ENCODE measurements at places on chromosomes 11 and 22.

DNA sequence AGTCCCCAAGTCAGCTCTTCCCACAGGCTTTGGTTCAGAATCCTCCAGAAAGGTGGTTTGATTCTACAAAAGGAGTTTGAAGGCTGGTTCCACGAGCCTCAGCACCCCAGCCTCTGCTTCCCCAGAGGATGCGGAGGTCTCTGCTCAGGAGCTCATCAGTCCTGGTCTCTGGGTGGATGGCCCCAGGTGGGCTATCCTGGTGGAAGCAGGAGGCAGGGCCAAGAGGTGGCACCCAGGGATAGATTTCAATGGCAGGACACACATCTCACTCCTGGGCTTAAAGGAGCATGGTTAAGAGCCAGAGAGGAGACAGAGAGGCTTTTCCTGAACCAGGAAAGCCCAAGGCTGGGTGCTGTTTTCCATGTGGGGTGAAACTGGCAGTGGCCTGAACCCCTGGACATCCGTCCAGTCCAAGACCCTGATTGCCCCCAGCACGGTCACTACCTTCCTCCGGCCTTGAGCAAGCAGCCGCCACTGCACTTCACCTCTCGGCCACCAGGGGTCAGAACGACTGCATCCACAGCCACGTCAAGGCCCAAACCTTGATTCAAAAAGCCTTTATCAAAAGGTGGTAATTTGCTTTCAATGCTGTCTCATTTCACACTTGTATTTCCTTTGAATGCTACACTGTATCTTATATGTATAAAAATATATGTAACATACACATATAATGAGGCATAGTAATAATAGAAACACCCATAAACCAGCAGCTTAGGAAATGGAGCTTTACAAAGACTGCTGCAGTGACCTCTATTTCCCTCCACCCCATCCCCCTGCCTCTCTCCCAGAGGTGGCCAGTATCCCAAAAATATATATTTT is 19.3 kb upstream of the FXYD2 start:
- DNase-seq = no peak

DNA sequence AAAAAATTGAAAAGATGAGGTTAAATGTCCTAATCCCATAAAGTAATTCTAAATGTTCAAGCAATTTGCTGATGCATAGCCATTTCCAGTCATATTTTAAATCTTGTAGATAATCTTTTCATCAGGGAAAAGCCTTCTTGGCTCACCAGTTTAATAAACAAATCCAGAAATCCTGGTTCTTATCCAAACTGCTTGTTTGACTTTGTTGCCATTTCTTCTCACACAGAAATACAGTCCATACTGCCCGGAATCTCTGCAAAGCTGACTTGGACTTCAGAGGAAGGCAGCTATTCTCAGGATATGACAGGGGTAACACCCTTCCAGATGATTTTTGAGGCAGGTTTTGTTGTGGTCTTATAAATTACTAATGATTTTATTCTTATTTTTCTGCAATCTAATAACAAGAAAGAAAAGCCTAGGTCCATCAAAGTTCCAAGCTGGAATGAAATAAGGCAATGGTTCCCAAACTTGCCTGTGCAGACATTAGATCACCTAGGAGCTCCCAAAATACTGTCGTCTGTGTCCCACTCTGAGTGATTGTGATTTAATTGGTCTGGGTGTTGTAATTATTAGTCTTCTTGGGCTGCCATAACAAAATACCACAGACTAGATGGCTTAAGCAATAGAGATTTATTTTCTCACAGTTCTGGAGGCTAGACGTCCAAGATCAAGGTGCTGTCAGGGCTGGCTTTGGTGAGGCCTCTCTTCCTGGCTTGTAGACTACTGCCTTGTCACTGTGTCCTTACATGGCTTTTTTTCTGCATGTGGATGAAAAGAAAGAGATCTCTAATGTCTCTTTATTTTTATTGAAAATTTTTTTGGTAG is 55.1 kb upstream of the RCE1 start:
- no peak for DNase-seq

- no peak for DNase-seq
Observed at GRCh38 chr11:62708793-62709192, 1.3 kb downstream of the GNG3 start.

DNA sequence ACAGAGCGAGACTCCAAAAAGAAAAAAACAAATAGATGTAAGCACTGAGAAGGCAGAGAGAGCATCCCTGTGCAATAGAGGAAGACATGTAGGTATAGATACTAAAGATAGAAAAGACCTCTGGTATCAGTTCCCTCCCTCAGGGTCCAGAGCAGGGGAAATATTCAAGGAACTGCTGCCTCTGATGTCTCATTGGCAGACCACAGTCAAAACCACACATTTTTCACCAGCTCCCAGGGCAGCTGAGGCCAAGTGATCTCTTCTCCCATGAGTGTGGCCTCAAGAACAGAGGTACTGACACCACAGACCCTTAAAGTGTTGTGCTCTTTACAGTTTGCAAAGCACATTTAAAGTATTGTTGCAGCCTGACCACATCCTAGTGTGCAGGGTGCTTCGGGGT is 288.5 kb downstream of the NTM start:
- DNase-seq = no peak

GRCh38 chr11:107482234-107482633 is 24.6 kb upstream of the CWF19L2 start:
- no peak for DNase-seq

- DNase-seq = no peak
Observed at GRCh38 chr11:103413266-103413888, 304.2 kb downstream of the DYNC2H1 start.

DNA sequence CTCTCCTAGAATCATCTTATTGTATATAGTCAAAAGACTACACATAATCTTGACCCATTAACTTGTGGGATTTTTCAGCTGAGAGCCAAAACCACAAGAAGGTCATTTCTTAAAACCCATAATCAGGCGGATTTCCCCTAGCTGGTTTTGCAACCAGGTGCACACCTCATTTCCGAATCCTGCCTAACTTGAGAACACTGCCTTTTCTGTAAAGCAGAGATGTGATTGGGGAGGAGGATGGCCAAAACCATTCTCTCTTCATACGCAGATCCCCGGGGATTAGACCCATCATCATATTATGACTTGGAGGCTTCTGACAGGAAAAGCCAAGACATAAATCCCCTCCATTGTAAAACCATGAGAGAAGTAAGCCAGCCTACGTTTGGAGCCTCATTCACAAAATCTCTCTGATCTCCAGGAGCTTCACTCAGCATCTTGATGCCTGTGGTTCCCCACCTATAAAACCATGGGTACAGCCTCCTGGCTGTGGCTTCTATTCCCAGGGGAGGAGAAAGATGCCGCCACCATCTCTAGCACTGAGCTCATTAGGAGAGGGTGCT is 191.3 kb downstream of the KIF18A start:
- no peak for DNase-seq

GRCh38 chr11:79189601-79190000 is 251.2 kb downstream of the TENM4 start:
- DNase-seq = no peak

DNA sequence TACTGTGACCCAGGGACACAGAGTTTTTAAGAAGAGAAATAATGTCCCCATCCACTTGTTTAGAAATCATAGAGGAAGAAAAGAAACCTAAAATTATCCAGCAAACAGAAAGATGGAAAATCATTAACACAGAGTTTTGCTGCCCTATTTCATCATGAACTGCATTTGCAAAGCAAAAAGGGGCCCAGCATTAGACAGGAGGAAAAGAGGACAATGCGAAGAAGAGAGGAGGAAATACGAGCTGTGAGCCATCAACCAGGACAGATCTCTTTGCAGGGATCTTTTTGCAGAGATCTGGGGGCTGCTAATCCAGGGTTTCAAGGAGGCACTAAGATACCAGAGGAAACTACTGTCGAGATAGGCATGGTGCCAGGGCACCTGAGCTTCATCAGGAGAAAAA is 14.4 kb upstream of the NCAM1 start:
- no peak for DNase-seq

GRCh38 chr11:128803449-128804245 is 63.4 kb downstream of the KCNJ1 start:
- DNase-seq = no peak

DNA sequence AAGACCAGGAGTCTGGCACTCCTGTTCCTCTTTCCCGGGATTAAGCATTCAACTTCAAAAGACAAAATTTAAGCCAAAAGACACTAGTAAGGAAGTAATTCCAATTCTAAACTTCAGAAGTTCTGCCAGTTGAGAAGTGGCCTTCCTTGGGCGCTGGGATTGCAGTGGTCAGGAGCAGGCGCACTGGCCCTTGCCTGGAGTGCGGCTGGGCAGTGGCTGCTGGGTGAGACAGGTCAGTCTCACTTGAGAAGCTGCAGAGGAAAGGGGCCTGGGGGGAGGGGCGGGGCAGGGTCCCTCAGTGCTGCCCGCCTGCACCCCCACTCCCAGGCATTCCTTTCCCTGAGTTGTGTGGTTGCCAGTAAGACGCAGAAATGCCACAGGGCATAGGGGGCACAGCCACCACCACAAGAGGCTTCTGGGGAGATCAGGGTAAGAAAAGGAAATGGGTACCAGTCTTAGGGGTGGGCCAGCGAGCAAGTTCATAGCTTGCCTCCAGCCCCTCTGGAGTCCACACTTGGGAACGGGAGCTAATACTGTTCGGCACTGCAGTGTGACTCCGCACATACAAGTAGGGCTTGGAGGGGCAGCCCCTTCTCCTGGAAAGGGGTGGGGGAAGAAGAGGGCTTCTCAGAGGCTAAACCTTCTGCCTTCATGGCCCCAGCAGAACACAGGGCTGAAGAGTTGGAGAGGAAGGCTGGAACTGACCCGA is 5.5 kb downstream of the MRPL49 start:
- DNase-seq = no peak

DNA sequence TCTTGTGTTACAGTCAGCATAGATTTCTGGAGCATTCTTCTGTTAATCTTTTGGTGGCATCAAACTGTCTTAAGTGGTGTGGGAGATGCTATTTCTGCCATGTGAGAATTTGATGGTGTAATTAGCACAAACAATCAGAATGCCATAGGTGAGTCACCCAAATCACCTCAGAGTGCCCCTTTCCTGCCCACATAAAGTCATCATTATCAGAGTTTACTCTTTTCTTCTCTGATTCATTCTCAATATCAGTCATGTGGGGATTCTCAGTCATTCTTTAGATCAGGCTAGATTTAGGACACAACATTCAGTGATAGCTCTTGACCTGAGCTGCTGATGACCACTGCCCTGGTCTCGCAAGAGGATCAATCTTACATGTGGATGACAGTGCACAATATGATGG is 23.7 kb upstream of the MS4A6A start:
- no peak for DNase-seq

GRCh38 chr22:30825711-30826505 is 131.2 kb downstream of the OSBP2 start:
- no peak for DNase-seq

GRCh38 chr11:9601037-9601875 is 27.8 kb downstream of the WEE1 start:
- DNase-seq = no peak

GRCh38 chr11:127218275-127218608 is 217.7 kb upstream of the KIRREL3 start:
- no peak for DNase-seq

DNA sequence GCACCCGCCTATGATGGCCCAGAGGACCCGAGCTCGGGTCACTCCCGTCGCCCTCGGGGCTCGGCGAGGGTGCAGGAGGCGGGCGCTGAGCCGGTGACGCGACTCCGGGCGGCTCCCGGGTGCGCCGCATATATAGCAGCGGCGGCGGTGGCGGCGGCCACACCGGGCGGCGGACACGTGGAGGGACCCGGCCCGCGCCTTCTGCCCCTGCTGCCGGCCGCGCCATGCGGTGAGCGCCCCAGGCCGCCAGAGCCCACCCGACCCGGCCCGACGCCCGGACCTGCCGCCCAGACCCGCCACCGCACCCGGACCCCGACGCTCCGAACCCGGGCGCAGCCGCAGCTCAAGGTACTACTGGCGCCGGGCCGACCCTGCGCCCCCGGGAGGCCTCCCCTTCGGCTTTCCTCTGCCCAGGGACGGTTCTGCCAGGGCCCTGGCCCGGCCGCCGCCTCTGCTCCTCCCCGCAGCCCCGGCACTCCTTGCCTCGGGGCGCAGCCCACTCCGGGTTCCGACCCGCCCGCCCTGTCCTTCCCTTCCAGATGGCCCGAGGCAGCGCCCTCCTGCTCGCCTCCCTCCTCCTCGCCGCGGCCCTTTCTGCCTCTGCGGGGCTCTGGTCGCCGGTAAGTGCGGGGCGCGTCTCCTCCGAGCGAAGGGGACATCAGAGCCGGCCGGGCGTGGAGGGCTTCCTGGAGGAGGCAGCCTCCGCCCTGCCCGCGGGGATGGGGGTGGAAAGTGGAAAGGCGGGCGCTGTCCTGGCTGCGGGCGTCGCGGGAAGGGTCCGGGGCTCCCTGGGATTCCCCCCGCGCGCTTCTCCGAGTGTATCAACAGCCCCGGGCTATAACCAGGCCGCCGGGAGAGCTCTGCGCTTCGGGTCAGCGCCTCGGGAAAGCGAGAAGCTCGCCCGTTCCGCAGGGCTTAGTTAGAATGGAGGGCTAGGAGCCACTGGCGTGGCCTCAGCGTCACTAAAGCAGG is at the start of gene GAL:
GAL (plus strand) TSS at position 160 of the 972 bp plus-strand sequence; CDS start at position 540, 380 bp downstream.
- no peak for DNase-seq

- no peak for DNase-seq
Observed at GRCh38 chr11:4672470-4672869, 25.2 kb downstream of the OR51E2 start.

Measured in NCI-H1694 (cell line).